ENCODE measurements at places on chromosomes 4 and X.

DNA sequence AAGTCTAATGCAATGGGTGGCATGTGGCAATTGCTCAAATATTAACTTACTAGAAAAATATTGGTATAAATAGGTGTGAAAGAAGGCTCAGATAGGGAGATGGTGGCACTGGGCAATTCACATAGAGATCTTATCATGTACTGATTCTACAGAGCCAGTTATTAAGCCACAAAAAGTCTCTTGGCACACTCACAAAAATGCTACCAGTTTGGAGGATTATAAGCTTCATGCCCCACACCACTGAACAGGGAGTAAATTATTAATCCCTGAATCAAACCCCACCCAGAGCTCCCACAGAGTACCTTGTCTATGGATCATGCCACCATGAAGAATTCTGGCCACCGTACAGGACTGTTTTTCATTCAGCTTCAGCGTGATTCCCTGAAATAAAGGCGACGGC, 13.8 kb downstream of the MPP1 start:
- no peak for DNase-seq

GRCh38 chrX:93422693-93423092, 250.7 kb downstream of the NAP1L3 start:
- no peak for DNase-seq

GRCh38 chr4:98864560-98864959, 64.4 kb downstream of the EIF4E start:
- DNase-seq, result peak; percentile 37

- DNase-seq, result no peak
These were observed 15.1 kb upstream of the CLDN24 start for GRCh38 chr4:183337349-183337748.

GRCh38 chrX:19804151-19804550, 83.2 kb downstream of the SH3KBP1 start:
- DNase-seq, result no peak

GRCh38 chrX:72243472-72243871, 4.6 kb upstream of the ERCC6L start:
- no peak for DNase-seq

DNA sequence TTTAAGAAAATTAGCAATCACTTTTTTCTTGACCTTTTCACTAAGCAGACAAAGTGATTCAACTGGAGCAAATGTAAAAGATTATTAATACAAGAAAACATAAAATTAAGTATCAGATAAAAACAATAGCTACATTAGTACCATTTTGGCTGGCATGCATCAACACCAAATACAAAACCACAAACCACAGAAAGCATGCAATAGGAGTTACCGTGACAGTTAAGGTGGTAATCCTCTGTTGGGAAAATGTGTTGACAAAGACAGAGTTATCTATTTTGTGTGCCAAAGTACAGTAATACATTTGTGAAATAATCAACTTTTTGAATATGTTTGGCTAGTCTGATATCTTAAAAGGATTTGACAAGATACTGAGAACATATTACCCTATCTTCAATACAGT, 89.8 kb upstream of the ETNPPL start:
- no peak for DNase-seq

DNA sequence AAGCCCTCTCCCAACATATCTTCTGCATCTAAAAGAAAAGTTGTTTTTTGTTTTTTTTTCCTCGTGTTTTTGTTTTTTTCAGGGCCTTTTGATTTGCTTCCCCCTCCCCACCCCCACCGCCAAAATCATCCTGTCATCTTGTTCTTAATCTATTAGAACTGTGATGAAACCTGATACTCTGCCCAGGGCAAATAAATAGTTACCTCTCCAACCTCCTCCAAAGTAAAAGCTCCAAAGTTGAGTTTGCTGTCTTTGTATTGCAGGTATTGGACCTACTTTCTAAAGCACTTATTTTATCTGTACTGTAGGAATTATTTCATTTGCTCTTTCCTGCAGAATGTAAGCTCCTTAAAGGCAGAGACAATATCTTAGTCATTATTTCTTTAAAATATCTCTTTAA, 172.9 kb downstream of the SOWAHB start:
- DNase-seq, result no peak

GRCh38 chr4:188683571-188683970, 544.3 kb downstream of the TRIML1 start:
- DNase-seq, result no peak

DNA sequence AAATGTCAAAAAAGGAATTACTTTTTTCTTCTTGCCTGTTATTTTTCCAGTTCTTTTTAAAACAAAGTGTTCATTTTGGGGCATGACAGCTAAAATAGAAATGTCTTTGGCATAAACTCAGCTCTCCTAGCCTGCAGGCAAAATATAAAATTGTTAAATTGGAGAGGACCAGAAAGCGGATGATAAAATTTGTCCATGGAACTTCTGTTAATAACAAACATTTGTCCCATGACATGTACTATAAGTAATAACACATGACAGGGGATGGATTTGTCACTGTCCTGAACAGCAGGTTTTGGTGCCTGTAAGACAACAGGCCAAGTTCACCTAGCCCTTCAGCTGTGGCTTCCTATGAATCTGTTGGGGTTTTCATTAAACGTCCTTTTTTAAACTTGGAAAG, 184.0 kb upstream of the TTC29 start:
- DNase-seq, result no peak

- DNase-seq, result no peak
These were observed 2162.1 kb upstream of the TENM3 start for GRCh38 chr4:180081072-180081471.

GRCh38 chrX:134925551-134925950, 65.2 kb upstream of the SMIM10 start:
- no peak for DNase-seq

- peak; percentile 62 for DNase-seq
These were observed 3.4 kb upstream of the AVPR2 start for GRCh38 chrX:153900831-153901752.

DNA sequence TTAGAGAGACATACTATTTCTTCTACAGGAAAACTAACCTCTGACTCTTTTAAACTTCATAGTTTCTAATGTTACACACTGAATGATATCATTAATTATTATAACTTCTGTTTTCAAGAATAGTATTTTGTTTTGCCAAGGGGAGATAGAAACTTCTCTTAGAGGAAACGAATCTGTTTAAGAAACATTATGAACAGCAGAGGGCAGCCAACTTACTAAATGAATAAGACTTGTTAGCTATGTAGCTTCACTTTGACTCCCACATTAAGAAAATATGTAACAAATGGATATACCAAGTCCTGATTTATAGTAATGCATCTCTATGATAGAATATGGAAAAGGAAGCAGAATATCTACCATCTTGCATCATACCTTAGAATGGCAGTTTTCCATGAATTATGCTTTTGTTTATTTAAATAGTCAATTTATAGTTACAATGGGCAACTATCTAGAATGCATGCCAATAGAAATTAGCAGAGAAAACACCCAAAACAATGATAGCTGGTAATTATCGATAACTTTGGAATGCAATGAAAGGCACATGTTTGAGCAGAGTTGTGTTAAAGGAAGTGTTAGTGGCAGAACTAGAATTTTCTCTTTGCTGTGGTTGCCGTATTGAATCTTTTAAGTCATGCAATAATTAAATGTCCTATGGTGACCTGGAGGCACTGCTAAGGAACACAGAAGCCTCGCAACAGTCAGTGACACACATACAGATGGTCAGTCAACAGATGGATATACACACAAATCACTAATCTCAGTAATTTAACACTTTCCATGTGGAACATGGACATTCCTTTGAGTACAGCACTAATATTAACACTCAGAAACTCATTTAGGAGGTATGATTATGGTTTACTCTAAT, 105.7 kb upstream of the PDLIM3 start:
- no peak for DNase-seq

DNA sequence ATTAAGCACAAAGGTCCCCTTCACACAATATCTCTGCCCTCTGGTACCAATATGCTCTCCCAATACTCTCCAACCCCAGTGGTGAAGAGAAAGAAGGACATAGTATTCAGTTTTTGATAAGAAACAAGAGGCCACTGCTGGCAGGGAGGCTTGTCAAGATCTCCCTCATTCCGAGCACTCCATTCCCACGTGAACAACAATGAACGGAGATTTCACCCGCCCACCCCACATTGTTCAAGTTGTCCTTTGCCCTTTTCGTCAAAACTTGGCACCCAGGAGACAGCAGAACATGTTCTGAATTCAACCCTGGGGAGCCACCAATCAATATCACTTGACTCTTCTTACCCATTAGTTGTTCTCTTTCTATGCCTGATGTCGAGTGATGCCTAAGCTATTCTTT, 54.2 kb upstream of the SLC25A4 start:
- DNase-seq, result no peak

DNA sequence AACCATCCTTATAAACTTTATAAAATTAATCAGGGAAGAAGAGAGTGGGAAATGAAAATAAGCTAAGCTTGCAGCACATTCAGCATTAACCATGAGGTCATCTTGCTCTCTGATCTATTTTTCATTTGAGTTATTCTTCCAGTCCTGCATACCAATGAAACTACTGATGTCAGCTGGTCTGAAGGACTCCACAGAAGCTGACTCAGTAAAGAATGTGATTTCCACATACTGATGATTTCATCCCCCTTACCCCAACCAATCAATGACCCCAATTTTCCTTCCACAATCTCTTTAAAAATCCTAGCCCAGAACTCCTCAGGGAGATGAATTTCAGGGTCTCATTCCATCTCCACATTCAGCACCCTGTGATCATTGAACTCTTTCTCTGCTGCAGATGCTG, 18.8 kb upstream of the DSPP start:
- no peak for DNase-seq

- no peak for DNase-seq
These were observed 396.5 kb downstream of the DCAF12L2 start for GRCh38 chrX:125769628-125770027.

- no peak for DNase-seq
These were observed 20.2 kb upstream of the MED14 start for GRCh38 chrX:40755291-40756249.
